ENCODE measurements at places on chromosomes 5 and 9.
A peak's percentile ranks its signal among the peaks of the same experiment; 100 is the strongest.

- no peak for DNase-seq
These were observed 13.9 kb downstream of the ENC1 start for GRCh38 chr5:74626386-74627222.

- DNase-seq, result no peak
These were observed 60.1 kb downstream of the RGS3 start for GRCh38 chr9:113523421-113524141.

DNA sequence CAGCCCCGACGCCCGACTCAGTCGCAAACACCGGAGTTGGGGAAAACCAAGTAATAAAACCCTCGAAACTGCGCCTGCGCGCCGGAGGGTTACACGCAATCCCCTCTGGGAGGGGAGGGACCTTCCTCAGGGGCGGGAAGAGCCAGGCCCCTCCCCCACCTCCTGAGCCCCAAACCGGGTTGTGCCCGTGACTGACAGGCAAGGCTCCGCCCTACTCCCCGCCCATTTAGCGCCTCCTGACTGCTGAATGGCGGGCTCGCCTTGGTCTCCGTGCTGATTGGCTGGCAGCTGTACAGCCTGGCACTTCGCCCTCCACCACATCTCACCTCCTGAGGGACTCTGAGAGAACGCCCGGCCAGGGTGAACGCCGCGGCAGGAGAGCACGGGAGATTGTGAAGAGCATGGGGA lies at the start of gene PRDM9:
Gene PRDM9, plus strand, starts transcription at position 332 of the 408 bp plus-strand sequence. CDS start 1,425 bp downstream, outside the sequence.
- DNase-seq, result no peak

- peak; percentile 57 for DNase-seq
These were observed 171.1 kb upstream of the TLX3 start for GRCh38 chr5:171137768-171138525.

DNA sequence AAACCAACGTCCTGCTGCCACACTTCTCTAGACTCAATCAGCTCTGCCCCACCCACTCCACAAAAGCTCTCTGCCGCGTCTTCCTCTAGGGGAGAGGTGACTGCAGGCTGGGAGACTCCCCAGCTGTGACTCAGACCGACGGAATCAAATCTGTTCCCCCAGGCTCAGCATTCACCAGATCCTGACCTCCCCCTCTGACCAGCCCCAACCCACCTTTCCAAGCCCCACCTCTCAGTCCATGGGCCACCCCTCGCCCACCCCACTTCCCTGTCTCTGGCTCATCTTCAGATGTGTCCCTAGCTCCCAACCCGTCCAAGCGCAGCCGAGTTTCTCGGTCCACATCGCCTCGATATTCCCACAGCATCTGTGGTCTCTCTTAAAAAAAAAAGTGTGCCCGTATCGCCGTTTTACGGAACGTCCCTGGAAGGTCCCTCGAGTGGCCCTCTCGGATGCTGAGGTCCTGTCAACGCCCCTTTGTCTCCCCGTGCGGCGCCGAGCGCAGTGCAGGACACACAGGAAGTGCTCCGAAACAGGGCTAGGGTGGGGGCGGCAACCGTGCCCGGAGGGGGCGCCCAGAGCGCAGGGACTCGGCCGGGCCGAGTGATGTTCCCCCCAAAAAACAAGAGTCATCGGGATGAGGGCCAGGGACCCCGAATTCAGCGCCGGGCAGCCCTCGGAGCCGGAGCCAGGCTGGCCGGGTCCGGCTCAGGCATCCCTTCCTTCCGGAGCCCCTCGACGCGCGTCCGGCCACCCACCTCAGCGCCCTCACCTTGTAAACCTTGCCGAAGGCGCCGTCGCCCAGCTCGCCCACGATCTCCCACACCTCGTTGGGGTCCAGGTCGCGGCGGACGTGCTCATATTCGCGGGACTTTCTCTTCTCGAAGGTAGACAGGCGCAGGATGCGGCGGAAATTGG lies 649 bp downstream of the STK10 start:
- peak; percentile 91 for DNase-seq

DNA sequence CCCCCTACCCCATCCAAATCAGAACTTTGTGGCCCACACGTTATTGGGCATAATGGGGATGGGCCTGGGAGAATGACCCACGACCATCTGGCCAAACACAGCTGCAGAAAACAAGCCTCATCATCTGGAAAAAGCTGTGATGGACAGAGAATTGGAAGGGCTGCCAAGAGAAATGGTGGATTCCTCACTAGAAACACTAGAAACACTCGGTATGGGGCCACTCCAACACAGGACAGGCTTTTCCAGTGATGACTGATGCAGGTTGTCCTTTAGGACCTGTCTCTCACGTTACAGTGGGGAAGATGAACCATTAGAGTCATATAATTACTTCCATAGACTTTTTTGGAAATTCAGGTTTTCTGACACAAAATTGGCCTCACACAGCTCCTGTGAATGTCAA lies 172.4 kb upstream of the TARS1 start:
- DNase-seq, result no peak

DNA sequence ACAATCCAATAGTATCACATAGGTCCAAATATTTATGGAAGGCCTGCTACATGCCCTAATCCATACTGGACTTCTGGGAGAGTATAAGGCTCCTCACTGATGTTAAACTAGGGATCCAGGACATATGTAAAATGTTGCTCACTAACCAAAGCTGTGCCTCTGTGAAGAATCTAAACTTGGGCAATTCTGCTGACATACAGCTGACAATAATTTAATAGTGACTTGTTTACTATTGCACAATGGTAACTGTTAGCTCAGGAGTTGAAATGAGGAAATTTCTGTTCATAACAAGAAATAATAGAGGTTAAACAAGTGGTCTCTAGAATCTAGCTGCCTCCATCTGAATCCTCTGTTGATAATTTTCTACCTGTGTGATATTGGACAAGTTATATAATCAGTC lies 14.9 kb upstream of the CTXN3 start:
- no peak for DNase-seq

DNA sequence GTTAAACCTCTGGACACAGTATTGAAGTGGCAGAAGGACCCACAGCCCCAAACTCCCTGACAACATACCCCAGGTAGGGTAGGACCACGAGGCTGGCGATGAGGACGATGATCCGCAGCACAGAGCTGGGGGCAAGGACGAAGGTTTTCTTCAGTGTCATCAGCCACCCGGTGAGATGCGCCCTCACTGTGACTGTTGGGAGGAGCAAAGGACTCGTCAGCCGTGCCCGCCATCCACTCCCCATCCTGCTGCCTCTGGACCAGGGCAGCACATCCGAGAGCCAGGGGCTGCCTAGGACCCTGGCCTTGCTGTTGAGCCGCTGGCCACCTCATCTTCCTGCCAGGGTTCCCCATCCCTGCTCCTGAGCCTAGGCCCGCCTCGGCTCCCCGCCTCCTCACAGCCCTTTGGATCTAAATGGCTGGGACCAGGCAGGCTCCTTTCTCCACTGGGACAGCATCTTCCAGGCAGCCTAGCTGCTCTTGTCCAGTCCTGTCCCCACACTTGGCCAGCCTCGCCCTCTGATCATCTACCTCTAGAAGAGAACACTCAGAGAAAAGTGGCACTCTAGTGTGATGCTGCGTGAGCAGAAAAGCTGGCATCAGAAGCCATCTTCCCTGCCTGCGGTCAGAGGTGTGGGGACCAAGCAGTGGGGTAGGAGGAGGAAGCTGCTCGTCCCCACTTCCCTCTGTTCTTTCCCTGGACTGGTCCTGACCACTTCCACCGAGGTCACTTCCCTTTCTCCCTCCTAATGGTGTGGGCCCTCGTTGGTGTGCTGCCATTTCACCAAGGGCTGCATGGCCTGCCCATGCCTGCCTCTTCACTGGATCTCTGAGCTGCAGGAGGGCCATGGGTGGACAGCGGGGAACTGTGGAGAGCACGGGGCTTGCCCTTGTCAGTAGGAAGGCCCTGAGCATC lies 49.2 kb downstream of the OTULIN start:
- DNase-seq, result no peak

GRCh38 chr5:166497496-166498104 lies 1793.8 kb upstream of the WWC1 start:
- no peak for DNase-seq

DNA sequence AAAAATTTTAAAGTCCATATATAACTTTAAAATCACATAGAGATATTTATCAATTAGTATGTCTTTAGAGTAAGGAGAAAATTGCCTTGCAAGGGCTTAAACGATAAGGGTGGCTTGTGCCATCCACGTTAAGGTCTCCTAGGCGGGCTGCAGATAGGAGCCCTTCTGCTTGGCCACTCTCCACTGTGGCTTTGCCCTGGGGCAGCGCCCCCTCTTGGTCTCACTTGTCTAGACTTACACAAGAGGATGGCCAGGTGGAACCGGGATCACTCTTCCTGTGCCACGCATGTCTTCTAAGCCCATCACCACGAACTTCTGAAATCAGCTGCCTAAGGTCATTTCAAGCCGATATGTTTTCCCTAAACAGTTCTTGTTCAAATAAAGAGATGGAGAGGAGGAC lies 2.9 kb downstream of the FPGS start:
- peak; percentile 29 for DNase-seq

- peak; percentile 29 for DNase-seq
These were observed 12.6 kb upstream of the LPCAT1 start for GRCh38 chr5:1536322-1536845.

- DNase-seq, result no peak
These were observed 62.2 kb downstream of the DMRTA1 start for GRCh38 chr9:22508790-22509189.

DNA sequence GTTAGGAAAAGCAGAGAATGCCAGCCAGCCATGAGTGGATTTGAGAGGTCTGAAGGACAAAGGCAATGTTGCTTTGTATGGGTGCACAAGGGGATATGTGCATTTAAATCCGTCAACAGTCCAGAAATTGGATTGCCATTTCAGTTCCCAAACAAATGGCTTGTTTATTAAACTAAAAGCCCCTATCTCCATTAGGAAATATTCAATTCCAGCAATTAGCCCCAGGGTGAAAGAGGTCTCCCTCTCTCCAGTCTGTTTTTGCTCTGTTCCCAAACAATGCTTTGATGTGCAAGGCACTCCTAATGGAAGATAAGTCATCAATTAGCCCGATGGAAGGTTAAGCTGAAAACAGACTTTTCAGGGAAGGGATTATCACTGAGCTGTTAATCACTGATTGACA lies 101.3 kb downstream of the C9orf152 start:
- no peak for DNase-seq

DNA sequence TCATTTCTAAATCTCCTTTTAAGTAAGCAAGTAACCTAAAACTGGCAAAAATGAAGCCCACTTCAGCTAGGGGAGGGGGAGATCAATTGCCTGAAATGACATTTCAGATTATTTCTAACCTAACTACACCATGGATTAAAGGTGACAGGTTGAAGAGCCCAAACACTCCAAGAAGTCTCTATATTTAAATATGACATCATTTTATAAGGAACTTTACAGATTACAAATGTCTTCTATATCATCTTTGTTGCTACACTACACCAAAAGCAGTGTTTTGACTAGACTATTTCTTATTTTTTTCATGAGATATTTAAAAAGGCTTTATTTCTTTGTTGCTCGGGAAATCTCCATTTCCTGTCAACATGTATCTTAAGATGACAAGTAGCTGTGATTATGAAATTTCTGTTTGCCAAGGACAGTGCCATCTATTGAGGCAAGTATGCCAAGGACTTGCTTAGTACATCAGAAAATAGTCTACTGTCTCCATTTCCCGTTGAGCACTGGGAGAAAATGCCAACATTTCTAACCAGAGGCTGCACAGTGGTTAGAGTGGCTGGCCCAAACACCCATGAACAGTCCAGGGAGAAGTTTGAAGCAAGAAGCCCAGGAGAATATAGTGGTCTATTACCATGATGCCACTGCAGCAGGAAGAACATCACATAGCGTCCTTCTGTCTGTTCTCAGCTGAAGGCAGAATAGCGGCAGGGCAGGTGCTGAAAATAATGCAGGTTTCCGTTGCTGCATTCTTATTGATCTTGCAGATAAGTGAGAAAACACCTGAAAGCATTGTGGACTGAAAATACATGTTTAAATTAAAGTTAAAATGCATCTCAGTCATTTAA lies 93.4 kb upstream of the ITGA2 start:
- DNase-seq, result no peak
